Fibroblast of skin of right biceps (primary cell): ENCODE measurements at places on chromosomes 16 and 17.

GRCh38 chr17:77839698-77840512 lies 118.6 kb upstream of the TNRC6C start:
- no peak for DNase-seq

- DNase-seq: peak; percentile 18
Measured at GRCh38 chr16:47258874-47259461, 115.2 kb upstream of the NETO2 start.

DNA sequence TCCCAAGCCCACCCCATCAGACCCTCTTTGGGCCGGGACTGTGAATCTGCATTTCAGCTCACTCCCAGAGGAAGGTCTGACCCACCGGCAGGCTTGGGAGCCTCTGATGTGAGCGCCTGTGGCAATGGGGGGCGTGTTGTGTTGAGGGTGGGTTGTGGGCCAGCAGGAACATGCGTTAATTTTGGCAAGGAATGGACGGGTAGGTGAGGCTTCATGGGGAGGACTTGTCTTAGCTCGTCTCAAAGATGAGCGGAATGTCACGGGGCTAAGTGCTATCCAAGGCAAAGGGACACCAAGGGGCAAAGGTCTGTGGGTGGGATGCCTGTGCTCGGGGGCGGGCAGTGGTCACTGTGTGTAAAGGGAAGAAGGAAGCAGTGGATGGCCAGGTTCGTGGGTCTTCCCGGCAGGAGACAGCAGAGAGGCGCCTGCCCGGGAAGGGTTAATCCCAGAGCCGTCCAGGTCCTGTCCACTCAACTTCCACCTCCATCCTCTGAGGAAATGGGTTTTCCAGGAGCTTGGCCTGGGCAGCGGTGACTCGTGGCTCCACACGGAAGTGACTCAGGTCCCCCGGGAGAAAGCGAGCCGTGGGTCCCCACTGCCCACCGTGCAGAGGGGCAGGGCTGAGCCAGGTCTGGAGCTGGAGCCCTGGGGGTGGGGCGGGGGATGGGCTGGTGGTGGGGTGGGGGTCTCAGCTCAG lies 17.4 kb downstream of the ADGRG1 start:
- DNase-seq: peak; percentile 58

DNA sequence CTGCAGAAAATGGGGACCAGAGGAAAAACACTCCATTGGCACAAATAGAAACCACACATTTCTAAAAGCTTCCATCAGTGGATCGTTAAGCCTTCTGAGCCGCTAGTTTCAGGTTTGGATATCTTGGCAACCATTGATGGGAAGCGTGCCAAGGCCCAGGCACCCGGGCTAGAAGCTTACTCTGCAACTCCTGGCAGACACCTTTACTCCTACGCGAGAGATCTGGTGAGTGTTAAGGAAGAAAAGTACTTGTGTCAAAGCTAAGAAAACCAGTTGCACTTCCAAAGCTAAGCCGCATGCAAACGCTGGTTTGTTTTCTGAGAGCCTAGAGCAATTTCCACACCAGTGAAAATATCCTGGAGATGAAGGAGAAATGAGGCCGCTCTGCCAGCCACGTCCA lies 472.4 kb downstream of the PMP22 start:
- peak; percentile 47 for DNase-seq

DNA sequence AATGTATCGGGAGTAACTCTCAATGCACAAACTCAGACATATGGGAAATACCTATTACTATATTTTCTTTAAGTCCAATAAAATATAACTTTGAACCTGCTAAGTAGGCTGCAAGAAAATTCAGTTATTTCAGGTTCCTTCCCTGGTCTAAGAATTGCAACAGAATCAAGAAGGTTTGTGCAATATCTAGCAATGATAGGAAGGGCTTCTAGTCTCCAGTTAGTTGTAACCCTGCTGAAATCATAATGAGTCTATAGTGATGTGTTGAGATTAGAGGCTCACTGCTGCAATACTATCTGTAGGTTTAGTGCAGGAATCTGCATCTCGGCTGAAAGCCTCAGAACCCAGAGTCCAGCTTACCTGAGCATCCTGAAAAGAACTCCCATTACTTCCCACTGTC lies 110.5 kb downstream of the PMP22 start:
- peak; percentile 17 for DNase-seq

DNA sequence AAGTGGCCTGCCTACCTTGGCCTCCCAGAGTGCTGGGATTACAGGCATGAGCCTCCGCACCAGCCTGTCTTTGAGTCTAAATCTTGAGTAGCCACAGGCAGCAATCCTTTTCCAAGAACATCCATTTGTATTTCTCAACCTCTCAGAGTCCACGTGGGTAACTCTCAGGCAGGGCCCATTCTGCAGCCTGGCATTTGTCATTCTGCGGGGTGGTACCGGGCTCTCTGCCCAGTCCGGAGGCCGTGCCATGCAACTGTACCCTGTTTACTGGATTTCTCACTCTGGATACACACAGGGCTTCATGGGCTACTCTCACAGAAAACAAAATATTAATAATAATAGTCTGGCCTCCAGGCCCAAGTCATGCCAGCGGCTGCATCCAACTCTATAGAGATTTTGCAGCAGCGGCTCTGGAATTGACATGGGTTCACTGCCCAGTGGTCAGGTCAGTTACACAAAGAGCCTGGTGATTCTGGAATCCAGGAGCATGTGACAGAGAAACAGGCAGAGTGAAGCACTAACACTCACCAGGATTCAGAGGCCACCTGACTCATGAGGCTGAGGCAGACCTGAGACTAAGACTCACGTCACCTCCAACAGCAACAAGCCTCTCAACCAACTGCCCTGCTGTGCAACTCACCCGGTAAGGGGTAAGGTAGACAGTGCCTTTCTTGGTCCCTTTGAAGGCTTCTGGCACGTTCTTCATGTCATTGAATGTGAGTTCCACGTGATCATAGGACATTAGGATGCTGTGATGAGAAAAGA lies 4.0 kb downstream of the WBP2 start:
- no peak for DNase-seq

- no peak for DNase-seq
Measured at GRCh38 chr17:44247876-44248736, 19.8 kb downstream of the SLC4A1 start.

DNA sequence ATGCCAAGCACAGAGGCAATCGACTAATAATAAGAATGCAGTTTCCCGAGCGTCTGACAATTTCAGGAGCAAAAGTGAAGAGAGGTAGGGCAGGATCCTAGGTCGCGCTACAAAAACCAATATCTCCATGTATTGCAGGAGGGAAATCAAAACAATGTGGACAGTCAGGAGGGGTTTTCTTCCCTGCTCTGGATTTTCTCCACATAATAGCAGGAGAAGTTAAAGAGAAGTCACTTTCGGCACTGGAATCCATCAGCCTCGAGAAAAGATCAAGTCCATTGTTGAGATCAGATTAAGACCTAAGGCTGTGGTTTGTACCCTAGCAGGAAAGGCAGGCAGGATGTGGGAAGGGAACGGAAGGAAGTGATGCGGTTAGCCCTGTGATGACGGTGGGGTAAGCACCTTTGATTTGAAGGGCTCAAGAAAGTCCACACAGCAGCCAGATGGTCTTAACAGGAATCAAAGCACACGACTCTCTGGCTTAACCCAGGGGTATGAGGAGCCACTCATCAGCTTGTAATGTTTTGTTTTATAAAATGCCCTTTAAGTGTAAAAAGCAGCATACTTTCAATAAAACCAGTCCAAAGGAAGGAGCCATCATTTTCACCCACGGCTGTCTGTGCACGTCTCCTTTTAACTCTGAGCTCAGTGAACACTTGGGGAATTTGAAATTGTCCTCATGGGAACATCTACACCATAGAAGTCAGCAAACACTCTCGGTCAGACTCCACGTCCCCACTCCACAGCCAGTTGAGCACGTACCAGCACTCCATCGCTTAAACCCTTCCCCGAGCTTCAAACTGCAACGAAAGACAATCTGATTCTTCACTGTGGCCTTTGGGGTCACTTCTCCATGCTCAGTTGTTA lies 15.8 kb upstream of the AKTIP start:
- peak; percentile 76 for DNase-seq

DNA sequence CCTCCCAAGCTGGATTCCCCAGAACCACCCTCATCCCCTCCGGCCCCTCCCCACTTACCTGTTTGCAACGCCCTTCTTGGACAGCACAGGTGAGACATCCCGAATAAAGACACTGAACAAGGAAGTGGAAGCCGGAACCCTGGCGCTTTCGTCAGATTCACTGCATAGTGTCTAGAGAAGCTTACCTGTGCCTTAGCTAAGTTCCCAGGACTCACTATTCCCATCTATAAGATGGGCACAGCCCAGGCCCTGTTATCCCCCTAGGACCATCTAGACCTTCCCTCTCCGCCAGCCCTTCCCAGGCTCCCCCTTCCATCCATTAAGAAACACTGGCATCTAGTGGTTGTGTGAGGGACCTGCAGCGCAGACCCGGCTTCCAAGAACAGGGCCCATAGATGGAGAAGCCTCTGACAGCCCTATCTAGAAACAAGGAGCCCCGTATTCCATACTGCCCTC lies 26.9 kb upstream of the RPL38 start:
- peak; percentile 61 for DNase-seq

DNA sequence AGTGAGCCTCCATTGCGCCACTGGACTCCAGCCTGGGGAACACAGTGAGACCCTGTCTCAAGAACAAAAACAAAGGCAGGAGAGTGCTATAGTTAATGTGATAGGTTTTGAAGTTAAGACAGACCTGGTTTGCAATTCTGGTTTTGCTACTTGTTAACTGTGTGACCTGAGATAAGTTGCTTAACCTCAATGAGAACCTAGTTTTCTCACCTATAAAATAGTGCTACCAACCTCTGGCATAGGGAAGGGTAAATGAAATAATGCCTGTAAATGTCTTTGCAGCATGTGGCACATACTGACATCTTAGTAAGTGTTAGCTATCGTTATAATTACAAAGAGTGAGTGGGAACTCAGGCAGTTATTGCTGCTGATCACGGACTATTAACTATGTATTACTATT lies 29.8 kb upstream of the NFATC3 start:
- DNase-seq: no peak

DNA sequence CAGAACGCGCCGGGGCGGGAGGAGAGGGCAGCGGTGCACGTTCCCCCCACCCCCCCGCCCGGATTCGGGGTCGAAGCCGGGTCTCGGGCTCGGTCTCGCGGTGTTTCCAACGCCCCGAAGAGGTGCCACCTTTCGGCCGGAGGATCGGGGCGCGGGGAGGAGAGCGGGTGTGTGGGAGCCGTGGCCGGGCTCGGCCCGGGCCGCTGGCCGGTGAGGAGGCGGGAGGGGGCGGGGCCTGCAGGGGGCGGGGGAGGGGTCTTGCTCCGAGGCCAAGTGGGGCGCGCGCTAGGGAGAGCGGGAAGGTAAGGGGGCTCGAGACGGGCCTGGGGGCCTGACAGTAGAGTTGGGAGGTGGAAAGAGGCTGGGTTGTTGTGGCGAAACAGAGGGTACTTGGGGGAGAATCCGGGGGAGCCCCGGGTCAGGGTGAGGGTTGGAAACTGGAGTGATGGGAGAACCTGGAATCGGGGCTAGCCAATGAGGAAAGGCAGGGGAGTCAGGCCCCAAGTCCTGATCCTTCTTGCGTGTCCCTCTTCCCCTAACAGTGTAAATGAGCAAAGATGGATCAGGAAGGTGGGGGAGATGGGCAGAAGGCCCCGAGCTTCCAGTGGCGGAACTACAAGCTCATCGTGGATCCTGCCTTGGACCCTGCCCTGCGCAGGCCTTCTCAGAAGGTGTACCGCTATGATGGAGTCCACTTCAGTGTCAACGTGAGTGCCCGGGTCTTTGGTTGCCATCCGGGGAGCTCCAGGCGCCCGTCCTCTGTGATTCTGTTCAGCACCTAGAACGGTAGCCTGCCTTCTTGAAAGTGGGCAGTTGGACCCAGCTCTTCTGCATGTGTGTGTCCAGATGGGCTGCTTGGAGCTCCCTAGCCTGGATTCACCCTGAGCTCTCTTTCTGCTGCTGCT lies 873 bp downstream of the SETD1A start:
- peak; percentile 53 for DNase-seq

DNA sequence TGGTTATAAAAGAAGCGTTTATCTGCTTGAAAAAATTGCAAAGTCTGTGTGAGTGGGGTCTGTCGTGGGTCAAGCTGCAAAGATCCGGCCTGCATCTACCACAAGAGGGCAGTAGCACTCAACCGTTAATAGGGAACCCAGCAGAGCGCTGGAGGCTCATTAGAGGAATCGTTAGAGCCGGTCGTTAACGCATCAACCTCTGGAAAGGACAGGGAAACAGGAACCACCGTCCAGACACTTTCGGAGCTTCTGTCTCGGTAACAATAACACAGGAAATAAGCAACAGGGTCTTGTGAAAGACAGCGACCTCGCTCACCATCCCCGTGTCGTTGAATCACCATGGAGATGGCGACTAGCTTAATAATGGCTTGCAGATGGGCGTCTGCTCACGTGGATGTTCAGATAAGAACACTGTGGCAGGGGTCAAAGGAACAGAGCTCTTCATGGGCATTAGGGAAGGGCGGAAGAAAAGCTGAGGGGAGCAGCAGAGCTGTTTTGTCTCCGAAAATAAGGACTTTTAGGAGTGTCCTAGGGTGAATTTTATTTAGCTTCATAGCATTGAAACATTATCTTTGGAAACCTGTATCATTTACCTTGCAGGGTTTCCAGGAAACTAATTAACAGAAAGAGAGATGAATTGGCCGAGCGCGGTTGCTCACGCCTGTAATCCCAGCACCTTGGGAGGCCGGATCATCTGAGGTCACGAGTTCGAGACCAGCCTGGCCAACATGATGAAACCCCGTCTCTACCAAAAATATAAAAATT lies 11.9 kb upstream of the NSRP1 start:
- peak; percentile 73 for DNase-seq

DNA sequence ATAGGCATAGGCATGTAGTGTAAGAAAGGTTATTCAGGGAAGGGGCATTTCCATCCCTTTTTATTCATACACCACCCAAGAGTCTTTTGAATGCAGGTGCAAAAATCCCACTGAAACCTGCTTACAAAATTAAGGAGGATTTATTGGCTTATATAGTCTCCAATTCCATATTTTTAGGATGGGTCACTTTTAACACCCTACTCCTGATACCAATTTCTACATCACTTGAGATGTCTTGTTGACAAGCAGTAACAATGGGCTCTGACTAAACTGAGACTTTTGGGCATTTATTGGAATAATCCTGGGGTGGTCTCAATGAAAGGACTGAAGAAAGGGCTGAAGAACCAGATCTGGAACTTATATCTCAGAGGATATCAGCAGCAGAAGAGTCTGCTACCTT lies 18.9 kb upstream of the NKD1 start:
- DNase-seq: no peak
